ENCODE measurements at places on chromosomes 16 and 17. TPM values are rescaled to one million over a fixed set of nuclear protein-coding genes. Genes with fewer than 3 reads are reported as not detected.

DNA sequence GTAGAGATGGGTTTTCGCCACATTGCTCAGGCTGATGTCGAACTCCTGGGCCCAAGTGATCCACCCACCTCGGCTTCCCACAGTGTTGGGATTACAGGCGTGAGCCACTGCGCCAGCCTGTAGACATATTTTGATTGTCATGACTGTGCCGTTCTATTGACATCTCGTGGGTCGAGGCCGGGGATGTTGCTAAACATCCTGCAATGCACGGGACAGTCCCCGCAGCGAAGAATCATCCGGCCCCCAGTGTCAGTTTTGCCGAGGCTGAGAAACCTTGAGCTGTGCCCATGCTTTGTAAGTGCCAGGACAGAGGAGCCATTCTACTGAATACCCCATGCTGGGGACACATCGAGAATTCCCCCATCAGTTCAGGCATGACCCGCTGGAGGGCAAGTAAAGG, 69.1 kb upstream of the GSE1 start:
- H3K4me3 ChIP-seq = no peak overlapping the region
- no peak overlapping the region for H3K27ac ChIP-seq
- DNase-seq = no peak
- no peaks in the 10 kb centered on the region for H3K27me3 ChIP-seq

DNA sequence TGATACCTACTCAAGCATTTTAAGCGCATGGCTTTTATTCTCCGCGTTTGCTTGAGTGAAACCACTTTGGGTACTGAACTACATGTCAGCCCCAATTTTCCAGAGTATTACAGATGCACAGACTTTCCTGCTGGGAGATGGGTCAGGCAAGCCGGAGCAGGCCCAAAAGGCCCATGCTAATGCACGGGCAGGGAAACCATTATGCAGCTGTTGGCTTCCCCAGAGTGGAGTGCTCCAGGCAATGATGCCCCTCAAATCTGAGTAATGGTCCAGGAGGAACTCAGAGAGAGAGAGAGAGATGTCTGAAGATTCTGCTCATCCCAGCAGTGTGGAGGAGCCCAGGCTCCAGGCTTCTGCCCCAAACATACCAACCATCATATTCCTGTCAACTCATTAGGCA, 80.2 kb downstream of the CDH11 start:
- peak; percentile 42 for DNase-seq
- no peaks in the 10 kb centered on the region for H3K27me3 ChIP-seq
- no peaks in the 10 kb centered on the region for H3K4me1 ChIP-seq
- H3K4me3 ChIP-seq = no peak overlapping the region

DNA sequence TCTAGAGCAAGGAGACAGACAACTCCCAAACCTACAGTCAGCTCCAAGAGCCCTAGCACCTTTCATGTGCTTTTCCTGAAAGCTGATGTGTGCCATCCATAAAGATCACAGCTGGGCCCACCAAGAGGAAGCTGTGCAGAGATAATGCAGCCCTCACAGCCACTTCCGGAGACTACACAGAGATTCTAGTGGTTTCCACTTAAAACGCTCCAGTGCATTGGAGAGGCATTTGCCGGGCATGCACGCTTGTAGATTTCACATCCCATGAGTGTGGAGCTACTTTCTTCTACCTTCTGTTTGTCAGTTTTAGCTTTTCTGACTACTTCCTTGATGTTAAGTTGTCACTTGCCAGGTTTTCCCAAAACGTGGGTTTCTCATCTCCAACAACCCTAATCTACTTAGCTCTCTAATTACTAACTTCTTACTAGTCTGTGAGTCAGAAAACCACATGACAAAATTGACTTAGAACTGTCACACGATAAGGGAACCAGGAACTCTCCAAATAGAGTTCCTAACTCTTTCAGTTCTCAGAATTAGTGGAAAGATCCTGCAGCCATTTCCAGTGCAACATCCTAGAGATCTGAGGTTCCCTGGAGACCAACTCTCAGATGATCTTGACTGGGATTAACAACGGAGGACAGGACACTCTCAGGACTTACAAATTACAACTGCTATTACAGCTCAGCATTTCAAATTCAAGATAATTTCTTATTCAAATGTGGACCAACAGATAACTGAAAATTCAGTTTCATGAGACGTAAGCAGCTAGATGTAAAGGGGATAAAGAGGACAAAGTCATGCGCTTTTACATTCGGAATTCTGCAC, 28.6 kb downstream of the PMP22 start:
- peaks cover 96% of the 10 kb centered on the region for H3K4me1 ChIP-seq
- H3K36me3 ChIP-seq = peaks cover 90% of the 10 kb centered on the region
- H3K27me3 ChIP-seq = no peaks in the 10 kb centered on the region
- no peak for DNase-seq
- H3K27ac ChIP-seq = no peak overlapping the region

DNA sequence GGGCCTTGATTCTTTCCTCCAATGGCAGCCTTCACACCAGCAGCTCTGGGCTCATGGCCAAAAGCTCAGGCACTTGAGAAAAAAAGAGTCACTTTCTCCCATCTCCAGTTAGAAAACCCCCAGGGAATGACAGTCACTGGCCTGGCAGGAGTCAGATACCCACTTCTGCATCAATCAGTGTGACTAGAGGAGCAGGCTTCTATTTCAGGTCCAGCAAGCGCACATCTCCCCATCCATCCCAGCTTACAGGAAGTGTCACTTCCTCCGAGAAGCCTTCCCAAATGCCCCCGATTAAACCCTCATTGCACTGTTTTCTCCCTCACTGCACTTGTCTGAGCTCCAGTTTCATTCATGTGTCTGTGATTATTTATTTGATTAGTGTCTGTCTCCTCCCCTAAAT, 30.4 kb upstream of the CCL1 start:
- H3K36me3 ChIP-seq = no peaks in the 10 kb centered on the region
- no peak for DNase-seq
- no peak overlapping the region for H3K27ac ChIP-seq

GRCh38 chr17:1275205-1275961, 4.1 kb upstream of the TRARG1 start:
- H3K27ac ChIP-seq = no peak overlapping the region
- H3K27me3 ChIP-seq = peaks cover 5% of the 10 kb centered on the region
- peaks cover 22% of the 10 kb centered on the region for H3K4me1 ChIP-seq
- no peak for DNase-seq
- H3K36me3 ChIP-seq = no peaks in the 10 kb centered on the region
- H3K4me3 ChIP-seq = no peak overlapping the region

DNA sequence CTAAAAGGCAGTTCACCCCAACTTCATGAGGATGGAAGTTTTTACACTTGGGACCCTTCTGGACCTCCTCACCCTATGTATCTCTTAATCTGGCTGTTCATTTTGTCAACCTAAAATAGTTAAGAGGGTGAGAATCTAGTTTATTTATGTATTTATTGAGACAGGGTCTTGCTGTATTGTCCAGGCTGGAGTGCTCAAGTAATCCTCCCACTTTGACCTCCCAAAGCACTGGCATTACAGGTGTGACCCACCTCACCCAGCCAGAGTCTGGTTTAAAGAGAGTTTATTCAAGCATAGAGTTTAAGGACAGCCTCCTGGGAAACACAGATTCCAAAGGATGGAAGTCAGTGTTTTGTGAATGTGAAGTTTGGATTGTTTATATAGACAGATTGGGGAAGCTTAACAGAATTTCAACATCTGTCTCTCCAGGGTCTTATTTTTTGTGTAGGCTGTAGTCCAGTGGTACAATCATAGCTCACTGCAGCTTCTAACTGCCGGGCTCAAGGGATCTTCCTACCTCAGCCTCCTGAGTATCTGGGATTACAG, 8.0 kb upstream of the APPBP2 start:
- H3K36me3 ChIP-seq = no peaks in the 10 kb centered on the region
- no peak overlapping the region for H3K4me3 ChIP-seq
- DNase-seq = peak; percentile 21
- no peak overlapping the region for H3K27ac ChIP-seq

- no peak for DNase-seq
- no peak overlapping the region for H3K4me3 ChIP-seq
- no peaks in the 10 kb centered on the region for H3K4me1 ChIP-seq
- H3K27me3 ChIP-seq = no peaks in the 10 kb centered on the region
- no peaks in the 10 kb centered on the region for H3K36me3 ChIP-seq
- H3K27ac ChIP-seq = no peak overlapping the region
These were observed 177.2 kb downstream of the CDH8 start for GRCh38 chr16:61858988-61859387.

DNA sequence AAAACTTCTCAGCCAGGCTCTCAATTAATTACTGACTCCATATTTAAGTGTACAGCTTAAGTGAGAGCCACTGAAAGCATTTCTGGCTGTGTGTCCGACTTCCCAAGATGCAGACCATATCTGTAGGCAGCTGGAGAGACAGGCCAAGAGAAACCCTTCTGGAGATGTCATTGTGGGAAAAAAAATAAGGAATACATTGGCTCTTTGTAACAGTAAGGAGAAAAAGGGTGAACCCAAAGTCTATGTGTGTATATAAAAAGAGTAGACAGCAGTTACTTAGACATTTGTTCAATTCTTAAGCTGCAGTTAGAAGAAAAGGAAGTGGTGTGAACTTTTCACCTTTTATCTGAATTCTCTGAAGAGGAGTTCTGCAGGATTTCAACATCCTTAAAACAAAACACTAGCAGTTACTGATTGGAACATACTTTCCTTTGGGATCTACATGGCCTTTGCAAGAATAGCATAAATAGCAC, 21.7 kb downstream of the FAM117A start:
- H3K4me3 ChIP-seq = no peak overlapping the region
- H3K27ac ChIP-seq = peak overlapping the region; percentile 82
- DNase-seq = no peak
- no peaks in the 10 kb centered on the region for H3K27me3 ChIP-seq
- peaks cover 85% of the 10 kb centered on the region for H3K4me1 ChIP-seq
- H3K36me3 ChIP-seq = no peaks in the 10 kb centered on the region

GRCh38 chr16:4663777-4664465, 29.4 kb upstream of the NUDT16L1 start:
- H3K36me3 ChIP-seq = peaks cover 44% of the 10 kb centered on the region
- no peak for DNase-seq
- no peak overlapping the region for H3K4me3 ChIP-seq
- peaks cover 23% of the 10 kb centered on the region for H3K4me1 ChIP-seq

Gene FA2H
- total RNA-seq = not detected

Gene ZNF267
- 9.1 TPM for total RNA-seq

Gene HES7
- not detected for total RNA-seq

Gene SCGB1C2
- total RNA-seq = not detected
